NCI-H524 (cell line): ENCODE measurements at places on chromosomes 4 and X.

DNA sequence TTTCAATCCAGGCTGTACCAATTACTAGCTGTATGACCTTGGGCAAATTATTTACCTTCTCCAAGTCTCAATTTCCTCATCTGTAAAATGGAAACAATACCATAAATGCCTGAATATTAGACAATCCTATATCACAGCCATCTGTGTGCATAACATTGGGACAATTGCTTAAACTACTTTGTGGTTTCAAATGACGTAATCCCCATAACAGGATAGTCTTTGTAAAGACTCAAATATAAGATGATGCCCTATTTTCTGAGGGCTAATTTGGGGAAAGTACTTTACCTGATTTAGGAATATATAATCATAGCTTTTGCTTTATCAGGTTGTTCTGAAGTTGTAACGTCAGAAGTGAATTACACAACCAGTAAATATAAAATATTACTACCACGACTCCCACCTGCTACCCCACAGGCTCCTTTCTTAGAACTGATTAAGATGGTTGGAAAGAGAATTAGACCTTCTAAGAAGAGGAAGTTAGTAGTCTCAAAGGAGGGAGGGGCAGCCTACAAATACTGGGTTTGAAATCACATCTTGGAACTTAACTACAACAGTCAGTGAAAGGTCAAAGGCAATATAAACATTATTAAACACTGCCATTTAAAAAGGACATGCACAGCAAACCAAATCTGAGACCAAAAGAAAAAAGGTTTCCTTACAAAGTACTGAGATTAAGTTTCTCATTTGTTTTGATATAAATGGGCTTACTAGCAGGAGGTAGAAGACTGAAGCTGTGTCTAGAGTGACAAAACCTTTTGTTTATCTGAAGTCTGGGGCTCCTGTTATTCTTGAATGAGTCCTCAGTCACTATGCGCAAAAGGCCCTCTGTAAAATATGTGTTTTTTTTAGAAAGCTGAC lies 215.0 kb downstream of the SCFD2 start:
- no peak for DNase-seq

GRCh38 chr4:152901205-152901604 lies 34.9 kb upstream of the FHDC1 start:
- DNase-seq = no peak

DNA sequence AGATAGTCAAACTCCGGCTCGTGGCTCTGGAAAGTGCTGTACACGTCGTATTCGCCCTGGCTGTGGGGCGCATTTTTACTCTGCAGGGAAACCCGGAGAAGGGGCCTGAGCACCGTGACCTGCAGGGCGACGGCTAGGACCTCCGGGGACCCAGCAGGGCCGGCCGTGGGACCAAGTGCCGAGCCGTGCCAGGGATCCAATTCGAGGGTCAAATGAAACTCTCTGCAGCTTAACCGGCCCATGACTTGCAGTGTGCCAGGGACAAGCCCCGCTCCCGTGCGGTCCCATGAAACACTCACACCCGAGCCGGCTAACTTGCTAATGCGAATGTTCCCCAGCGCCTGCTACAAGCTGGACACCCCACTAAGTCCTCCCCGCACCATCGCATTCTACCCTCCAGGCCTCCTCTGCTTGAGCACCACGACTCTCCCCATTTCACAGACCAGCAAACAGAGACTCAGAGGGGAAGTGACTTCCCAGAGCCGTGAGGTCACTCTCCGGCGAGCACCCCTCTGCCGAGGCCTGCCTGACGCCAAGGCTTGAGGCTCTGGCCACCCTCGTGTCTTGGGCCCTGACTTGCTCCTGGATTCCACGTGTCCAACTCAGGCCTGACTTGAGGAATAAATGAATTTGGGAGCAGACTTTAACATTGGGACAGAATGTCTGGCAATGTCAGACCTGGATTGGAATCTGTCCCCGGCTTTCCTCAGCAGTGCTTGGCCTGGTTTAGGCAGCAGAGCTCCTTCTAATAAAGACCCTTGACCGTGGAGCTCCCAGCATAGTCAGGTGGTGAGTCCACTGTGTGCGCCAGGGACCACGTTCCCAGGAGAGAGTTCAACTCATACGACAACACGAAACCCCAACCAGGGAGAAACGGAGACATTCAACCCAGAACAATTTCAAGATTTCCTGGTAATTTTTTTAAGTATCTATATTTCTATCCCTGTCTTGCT lies 93.6 kb downstream of the PPP2R2C start:
- no peak for DNase-seq

- no peak for DNase-seq
Observed at GRCh38 chrX:16552546-16552945, 97.4 kb upstream of the S100G start.

- DNase-seq = no peak
Observed at GRCh38 chr4:48909697-48910096, 3.1 kb upstream of the OCIAD2 start.

GRCh38 chr4:139808381-139808807 lies 142.8 kb downstream of the MGST2 start:
- no peak for DNase-seq

- no peak for DNase-seq
Observed at GRCh38 chr4:10311939-10312338, 145.3 kb downstream of the ZNF518B start.

GRCh38 chrX:47235691-47236103 lies 2.9 kb downstream of the USP11 start:
- DNase-seq = no peak

- DNase-seq = no peak
Observed at GRCh38 chr4:147760176-147760575, 28.3 kb downstream of the ARHGAP10 start.

GRCh38 chrX:47189906-47190305 lies 3.7 kb upstream of the UBA1 start:
- DNase-seq = no peak

GRCh38 chr4:55781812-55782211 lies 37.8 kb upstream of the EXOC1L start:
- DNase-seq = peak; percentile 3

- peak; percentile 48 for DNase-seq
Observed at GRCh38 chr4:7860600-7861163, 79.0 kb downstream of the AFAP1 start.

DNA sequence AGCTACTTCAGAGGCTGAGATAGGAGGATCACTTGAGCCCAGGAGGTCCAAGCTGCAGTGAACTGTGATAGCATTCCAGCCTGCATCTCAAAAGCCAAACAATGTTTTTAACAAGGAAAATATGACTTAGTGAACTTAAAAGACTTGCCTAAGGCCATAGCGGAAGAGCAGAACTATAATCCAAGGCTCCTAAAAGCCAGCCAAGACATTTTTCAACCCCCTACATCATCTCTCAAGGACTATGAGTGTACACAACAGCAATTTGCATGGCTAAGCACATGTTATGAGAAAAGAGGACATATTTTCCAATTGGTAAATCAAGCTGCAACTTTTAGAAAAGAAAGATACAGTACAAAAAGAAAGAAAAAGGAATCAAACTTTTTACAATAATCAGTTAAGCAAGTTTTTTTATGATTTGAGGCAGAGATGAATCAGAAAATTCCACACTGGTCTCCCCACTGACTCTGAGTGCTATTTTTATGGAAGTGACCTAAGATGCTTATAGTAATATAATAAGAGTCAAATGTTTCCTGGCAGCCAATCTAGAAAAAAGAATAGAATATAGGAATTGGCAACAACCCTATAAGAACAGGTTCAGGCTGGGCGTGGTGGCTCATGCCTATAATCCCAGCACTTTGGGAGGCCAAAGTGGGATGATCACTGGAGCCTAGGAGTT lies 9.8 kb upstream of the ACOT9 start:
- DNase-seq = no peak

DNA sequence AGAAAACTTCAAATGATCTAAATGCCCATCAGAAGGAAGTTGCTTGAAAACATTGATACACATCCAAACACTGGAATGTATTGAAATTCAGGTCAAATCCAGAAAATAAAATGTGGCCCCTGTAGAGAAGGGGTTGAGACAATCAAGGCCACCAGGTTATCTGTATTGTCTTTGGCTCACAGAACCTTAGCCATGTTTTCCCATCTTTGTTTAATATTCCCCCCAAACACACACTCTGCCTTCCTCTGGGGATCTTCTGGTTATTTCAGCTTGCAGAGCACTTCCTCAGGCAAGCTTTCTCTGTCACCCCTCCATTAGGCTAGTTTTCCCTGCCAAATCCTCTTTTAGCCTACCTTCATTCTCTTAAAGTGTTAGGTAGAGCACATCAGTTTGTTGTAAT lies 30.5 kb downstream of the PAGE2 start:
- DNase-seq = no peak

- no peak for DNase-seq
Observed at GRCh38 chr4:89645482-89645881, 191.5 kb downstream of the SNCA start.

DNA sequence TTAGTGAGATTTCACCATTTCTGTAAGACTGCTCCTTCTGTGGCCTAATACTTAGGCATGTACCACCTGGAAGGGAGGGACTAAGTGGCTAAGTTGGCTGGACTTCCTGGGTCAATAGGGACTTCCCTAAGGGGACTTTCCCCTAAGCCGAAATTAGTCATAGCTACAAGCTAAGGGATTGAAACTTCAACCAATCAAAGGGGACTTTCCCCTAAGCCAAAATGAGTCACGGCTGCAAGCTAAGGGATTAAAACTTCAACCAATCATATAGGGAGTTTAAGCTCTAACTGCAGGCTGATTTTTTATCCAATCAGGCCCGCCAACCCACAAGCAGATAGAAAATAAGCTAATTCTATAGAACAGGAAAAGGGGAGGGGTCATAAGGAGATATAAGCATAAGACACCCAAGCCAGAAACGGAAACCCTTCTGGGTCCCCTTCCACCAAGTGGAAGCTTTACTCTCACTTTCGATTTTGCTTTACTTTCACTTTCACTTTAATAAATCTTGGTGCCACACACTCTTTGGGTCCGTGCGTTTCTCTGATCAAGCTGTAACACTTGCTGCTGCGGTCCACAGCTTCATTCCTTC lies 382.8 kb downstream of the KLHL4 start:
- DNase-seq = no peak

GRCh38 chrX:63754860-63755579 lies 30.0 kb downstream of the ARHGEF9 start:
- DNase-seq = peak; percentile 96

- no peak for DNase-seq
Observed at GRCh38 chr4:46550471-46550870, 160.5 kb upstream of the GABRA2 start.

- DNase-seq = no peak
Observed at GRCh38 chr4:94605241-94605805, 152.4 kb upstream of the BMPR1B start.
